Thyroid gland (tissue), 4 donors: ENCODE measurements at places on chromosomes 1 and 21. TPM values are rescaled to one million over a fixed set of nuclear protein-coding genes. Genes with fewer than 3 reads are reported as not detected.

DNA sequence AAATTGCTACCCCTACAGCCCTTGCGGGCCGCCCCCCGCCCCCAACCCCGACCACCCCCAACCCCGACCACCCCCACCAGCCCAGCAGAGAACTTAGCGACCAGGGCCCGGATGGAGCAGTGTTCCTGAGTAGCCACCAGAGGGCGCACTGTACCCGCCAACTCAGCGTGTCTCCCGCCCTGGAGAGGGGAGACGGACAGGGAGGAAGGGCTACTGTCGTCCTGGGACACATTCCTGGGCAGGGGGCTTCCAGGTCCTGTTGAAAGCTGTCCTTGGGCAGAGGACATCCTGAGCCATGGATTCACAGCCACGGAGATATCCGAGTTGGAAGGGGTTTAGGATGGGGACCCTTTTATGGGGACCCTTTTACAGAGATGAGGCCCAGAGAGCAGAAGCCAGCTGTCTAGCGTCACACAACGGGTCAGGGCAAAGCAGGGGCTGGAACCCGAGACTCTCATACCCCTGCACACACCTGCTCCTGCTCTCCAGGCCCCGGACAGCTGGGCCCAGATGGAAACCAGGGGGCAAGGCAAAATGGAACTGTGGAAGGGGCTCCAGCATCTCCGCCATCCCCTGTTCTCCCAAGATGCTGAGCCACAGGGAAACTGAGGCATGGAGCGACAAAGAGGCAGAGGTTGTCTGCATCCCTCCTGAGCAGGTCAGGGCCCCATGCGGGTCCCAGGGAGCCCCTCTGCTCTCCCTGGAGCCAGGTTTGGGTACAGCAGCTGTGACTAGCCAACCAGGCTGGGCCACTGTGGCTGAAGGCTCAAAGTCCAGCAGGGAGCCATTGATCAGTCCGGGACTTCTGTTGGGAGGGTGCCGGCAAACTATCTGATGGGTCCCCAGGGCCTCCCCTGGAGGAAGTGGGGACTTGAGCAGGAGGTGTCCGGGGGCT, 25.0 kb upstream of the LAPTM5 start:
- peak; percentile 60 for DNase-seq
- H3K36me3 ChIP-seq: no peaks in the 10 kb centered on the region
- peaks cover 4% of the 10 kb centered on the region for H3K4me1 ChIP-seq

GRCh38 chr1:76867342-76868130, at the start of gene ST6GALNAC5:
TSS of gene ST6GALNAC5 (plus strand) at chr1:76867480.
- DNase-seq: peak; percentile 4
- no peaks in the 10 kb centered on the region for H3K36me3 ChIP-seq
- no peak within 1 kb of the TSS for H3K27ac ChIP-seq

AKNAD1 gene
- total RNA-seq: not detected

NFYC gene
- 70.5 TPM for total RNA-seq

DNA sequence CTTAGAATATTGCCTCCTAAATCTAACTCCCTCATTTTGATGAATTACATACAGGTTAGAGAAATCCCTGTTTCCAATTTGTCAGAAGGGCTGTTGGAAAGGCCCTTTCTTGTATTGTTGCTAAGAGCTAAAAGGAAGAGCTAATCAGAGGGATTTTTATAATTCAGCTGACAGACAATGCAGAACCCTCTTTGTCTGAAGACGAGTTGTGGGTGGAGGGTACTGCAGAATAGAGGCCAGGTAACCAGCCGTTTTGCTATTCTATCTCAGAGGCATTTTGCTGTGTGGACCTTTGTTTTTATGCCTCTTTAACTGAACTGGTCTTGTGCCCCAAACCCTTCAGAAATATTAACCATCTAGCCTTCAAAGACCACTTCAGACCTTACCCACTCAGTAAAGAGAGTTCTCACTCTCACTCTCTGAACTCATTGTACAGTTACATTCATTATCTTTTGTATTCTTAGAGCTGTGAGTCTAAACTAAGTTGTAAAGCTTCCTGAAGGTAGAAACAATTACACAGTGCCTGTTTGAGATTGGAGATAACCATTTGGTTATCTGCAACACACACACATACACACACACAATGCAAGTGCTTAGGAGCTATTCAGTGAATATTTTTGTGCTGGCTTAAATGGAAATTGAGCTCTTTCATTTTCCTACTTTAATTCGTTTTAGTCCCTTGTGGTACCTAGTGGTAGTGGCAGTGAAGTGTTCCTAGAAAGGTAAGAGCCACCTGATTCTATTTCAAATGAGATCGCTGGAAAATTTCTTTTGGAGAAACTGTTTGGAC, 19.7 kb downstream of the KPNA6 start:
- no peak for DNase-seq
- no peaks in the 10 kb centered on the region for H3K27me3 ChIP-seq
- H3K36me3 ChIP-seq: no peaks in the 10 kb centered on the region
- no peak overlapping the region for H3K4me3 ChIP-seq
- H3K4me1 ChIP-seq: no peaks in the 10 kb centered on the region

DNA sequence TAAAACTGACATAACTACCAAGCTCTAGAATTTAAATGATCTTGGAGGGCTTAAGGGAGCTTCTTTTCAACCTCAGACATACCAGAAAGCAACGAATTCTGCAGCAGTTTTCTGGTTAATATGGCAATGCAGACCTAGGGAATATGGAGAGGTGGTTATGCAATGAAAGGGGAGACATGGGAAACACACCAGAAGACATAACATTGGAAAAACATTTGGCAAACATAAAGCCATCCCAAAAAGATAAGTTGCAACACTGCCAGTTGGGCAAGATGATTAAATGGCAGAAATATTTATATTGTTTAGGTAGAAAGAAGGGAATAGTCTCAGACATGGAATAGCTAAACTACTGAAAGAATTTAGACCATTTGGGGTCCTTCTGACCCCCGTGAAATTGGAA, 104.5 kb downstream of the KCNJ6 start:
- no peaks in the 10 kb centered on the region for H3K4me1 ChIP-seq
- no peak overlapping the region for H3K4me3 ChIP-seq
- H3K36me3 ChIP-seq: no peaks in the 10 kb centered on the region
- DNase-seq: no peak
- no peaks in the 10 kb centered on the region for H3K27me3 ChIP-seq

DNA sequence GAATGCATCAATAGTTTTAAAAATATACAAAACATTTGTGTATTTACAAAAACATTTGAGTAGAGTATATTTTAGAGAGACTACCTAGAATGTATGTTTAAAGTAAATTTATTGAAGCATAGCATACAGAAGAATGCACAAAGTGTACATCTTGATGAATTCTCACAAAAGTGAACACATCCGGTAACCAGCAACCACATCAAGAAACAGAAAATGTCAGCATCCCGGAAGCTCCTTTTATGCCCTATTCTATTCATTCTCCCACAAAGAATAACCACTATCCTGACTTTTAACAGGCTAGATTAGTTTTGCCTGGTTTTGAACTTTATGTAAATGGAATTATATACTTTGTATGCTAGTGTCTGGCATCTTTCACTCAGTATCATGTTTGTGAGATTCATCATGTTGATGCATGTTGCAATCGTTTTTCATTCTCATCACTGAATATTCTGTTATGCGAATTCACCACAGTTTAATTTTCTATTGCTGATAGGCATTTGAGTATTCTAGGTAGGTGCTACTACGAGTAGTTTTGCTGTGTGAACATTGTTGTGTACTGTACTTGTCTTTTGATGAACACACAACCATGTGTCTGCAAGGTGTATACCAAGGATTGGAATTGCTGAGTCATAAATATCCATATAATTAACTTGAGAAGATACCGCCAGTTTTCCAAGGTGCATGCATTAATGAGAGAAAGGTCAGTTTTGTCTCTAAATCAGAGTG, 75.4 kb downstream of the CACHD1 start:
- H3K36me3 ChIP-seq: no peaks in the 10 kb centered on the region
- H3K27ac ChIP-seq: no peak overlapping the region
- H3K27me3 ChIP-seq: no peaks in the 10 kb centered on the region
- no peak for DNase-seq
- H3K4me3 ChIP-seq: no peak overlapping the region

GRCh38 chr1:71167505-71167904, 86.7 kb upstream of the ZRANB2 start:
- H3K4me3 ChIP-seq: no peak overlapping the region
- H3K36me3 ChIP-seq: no peaks in the 10 kb centered on the region
- no peaks in the 10 kb centered on the region for H3K27me3 ChIP-seq

DNA sequence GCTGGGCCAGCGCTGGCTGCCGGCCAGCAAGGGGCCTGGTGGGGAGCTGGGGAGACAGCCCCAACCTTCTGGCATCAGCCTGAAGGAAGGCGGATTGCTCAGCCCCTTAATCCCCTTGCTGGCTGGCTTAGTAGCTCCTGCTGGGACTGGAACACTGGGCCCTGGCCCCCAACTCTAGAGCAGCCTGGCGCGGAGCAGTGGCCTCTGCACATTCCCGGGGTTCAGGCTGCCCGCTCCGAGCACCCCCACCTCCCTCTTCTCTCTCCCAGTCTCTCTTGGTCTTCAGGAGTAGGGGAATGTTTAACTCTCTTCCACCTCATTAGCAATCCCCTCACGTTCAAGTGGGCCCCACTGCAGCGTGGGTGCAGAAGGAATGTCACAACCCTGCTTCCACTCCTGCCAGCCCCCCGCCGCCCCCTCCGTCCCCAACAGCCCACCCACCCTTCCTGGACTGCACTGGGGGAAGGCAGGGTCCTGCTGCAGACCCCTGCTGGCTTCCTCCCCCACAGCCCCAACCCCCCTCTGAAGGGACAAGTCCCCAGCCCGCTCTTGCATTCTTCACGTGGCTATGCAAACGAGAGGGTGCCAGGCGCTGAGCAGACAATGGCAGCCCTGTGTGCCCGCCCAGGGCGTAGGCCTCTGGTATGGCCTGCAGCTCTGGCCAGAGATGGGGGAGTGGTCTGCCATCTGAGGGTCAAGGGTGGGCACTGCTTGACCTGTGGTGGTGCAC, 980 bp upstream of the CLDN19 start:
- no peaks in the 10 kb centered on the region for H3K36me3 ChIP-seq
- no peak for DNase-seq
- H3K27ac ChIP-seq: no peak overlapping the region
- no peaks in the 10 kb centered on the region for H3K4me1 ChIP-seq
- H3K27me3 ChIP-seq: no peaks in the 10 kb centered on the region

CNN3 gene
- 196 TPM for total RNA-seq

GRCh38 chr1:193308438-193308837, 122.0 kb upstream of the B3GALT2 start:
- DNase-seq: no peak
- H3K36me3 ChIP-seq: no peaks in the 10 kb centered on the region
- H3K4me3 ChIP-seq: no peak overlapping the region
- H3K27me3 ChIP-seq: no peaks in the 10 kb centered on the region

DNA sequence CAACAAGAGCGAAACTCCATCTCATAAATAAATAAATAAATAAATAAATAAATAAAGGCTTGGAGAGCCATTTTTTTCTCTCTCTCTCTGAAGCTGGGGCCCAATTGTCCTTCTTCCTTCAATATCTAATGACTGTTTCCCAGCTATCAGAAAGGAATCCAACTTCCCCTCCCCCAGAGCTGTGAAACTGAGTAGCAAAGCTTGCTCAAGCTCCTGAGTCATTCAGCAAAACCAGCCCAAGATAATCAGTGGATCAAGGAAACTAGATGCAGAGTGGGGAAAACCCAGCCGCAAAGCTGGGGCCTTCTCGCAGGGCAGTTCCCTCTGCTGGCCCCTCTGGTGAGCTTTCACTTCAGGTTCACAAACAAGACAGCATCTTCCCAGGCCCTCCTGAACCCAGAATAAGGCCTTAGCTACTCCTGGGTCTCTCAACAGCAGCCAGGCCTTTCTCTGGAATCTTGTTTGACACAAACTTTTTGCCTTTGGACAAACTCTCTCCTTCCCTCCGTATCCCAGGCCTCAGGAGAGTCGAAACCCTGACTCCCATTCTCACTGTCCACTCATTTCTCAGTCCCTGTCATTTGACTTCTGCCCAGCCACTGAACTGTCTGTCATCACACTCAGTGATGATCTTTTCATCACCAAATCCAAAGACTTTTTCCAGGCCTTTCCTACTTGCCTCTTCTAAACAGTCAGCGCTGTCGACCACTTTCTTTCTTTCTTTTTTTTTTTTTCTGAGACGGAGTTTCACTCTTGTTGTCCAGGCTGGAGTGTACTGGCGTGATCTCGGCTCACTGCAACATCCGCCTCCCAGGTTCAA, 18.0 kb upstream of the PTP4A2 start:
- H3K4me1 ChIP-seq: peaks cover 67% of the 10 kb centered on the region
- H3K27ac ChIP-seq: peak overlapping the region; percentile 100
- H3K36me3 ChIP-seq: no peaks in the 10 kb centered on the region

DNA sequence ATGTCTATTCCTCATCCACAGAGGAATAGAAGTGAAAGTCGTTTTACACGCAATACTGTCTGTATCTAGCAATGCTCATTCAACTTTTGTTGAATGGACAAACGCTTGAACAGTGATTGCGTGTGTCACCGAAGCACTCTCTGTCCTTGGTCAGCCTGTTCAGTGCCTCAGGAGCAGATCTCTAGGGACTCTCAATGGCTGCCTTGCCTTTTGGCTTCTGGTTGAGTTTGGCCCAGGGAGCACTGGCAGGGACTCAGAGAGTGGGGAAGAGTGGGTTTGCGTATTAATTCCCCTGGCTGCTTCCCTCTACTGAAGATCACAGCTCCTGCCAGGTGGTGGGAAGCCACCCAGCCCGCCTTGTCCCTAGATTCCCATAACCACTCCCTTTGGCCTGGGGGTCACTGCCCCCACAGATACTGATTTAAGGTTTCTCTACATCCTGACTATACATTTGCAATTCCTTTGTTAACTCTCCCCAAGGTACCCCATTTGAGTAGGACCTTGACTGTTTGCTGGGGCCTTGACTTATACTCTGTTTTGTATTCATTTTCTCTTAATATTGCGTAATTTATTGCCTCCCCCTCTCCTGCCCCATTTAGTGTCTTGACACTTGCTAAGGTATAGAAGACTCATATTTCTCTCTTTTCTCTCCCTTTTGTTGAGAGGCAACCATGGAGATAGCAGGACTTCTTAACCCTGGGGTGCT, 61.7 kb upstream of the USP24 start:
- H3K4me1 ChIP-seq: no peaks in the 10 kb centered on the region
- H3K4me3 ChIP-seq: no peak overlapping the region
- H3K27me3 ChIP-seq: no peaks in the 10 kb centered on the region
- H3K27ac ChIP-seq: no peak overlapping the region
- H3K36me3 ChIP-seq: no peaks in the 10 kb centered on the region
- no peak for DNase-seq

DNA sequence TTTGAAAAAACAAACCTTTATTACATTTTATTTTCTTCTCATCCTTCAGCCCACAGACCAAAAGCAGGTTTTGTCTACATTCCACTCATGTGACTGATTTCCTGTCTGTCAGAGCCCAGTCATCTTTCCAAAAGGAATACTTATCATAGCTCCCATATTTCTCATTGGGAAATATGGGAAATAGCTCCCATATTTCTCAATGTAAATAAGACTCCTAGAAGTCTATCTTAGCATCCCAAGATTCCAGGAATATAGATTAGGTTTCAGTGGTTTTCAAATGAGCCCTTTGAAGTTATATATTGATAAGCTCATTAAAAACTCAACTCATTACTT, 19.1 kb upstream of the NRDC start:
- DNase-seq: no peak
- no peak overlapping the region for H3K27ac ChIP-seq

CYP4X1 gene
- total RNA-seq: 5.6 TPM

PDC gene
- total RNA-seq: not detected
